ENCODE measurements at places on chromosomes 2 and 18. TPM values are rescaled to one million over a fixed set of nuclear protein-coding genes. Genes with fewer than 3 reads are reported as not detected.

OXER1 gene
- total RNA-seq: 1.3 TPM

CAPN13 gene
- not detected for total RNA-seq

POTEC gene
- total RNA-seq: not detected

PTPRN gene
- 4.6 TPM for total RNA-seq

- peak overlapping the region; percentile 100 for H3K27ac ChIP-seq
- no peaks in the 10 kb centered on the region for H3K27me3 ChIP-seq
- no peaks in the 10 kb centered on the region for H3K36me3 ChIP-seq
- peak; percentile 64 for DNase-seq
- H3K4me1 ChIP-seq: peaks cover 23% of the 10 kb centered on the region
These were observed 3.5 kb downstream of the RHOB start for GRCh38 chr2:20450201-20450999.

DNA sequence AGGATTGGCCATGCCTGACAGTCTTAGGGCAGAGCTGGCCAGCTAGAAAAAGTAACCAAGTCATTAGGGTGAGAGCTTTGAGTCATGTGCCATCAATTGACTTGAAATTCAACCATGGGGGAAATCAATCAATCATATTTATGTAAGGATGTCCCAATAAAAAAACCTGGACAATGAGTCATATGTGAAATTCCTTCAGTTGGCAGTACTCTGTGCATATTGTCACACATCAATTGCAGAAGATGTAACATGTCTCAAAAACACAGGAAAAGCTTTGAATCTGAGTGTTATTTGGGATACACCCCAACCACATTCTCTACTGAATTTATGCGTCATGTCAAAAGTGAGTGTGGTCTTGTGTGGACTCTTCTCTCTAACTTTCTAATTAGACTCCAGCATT is 1004.1 kb upstream of the NRXN1 start:
- no peaks in the 10 kb centered on the region for H3K36me3 ChIP-seq
- no peak for DNase-seq
- no peaks in the 10 kb centered on the region for H3K27me3 ChIP-seq
- H3K27ac ChIP-seq: no peak overlapping the region

DNA sequence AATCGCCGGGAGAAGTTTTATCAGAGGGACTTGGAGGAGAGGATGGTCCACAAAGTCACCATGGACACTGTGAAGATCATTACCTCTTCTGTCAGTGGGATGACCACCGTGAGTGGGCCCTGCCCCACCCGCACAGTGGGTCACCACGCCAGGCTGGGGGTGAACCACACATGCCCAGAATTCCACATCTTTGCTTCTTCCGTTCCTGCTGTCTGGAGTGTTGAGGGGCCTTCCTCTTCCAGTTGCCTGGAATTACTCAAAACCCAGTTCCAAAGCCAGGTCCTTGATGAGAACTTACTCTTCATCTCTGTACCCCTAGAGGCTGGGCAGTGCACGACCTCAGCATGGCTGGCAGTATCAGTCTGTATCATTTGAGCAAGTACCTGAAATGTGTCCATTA is 22.1 kb downstream of the MROH2A start:
- H3K4me3 ChIP-seq: no peak overlapping the region
- H3K27ac ChIP-seq: peak overlapping the region; percentile 12
- DNase-seq: no peak
- H3K4me1 ChIP-seq: peaks cover 6% of the 10 kb centered on the region

- peak; percentile 94 for DNase-seq
- H3K36me3 ChIP-seq: no peaks in the 10 kb centered on the region
- no peak overlapping the region for H3K4me3 ChIP-seq
- peak overlapping the region; percentile 88 for H3K27ac ChIP-seq
- H3K4me1 ChIP-seq: peaks cover 66% of the 10 kb centered on the region
These were observed 93.9 kb downstream of the ACKR3 start for GRCh38 chr2:236663287-236664101.

DNA sequence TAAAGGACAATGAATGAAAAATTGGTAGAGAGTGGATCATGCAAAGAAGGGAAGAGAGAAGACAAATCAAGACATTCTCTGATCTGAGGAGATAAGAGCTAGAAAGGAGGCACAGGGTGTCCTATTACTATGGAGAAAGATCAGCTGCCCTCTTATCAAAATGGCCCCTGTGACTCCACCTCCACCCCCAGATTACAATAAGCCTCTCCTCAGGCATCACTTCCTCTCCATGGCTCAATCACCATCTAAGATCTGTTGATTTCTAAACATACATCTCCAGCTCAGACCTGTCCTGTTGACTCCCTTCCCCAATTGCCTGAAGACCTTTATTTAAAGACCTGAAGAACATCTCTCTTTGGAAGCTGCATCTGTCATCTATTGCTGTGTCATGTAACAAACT is 43.2 kb downstream of the SP100 start:
- no peaks in the 10 kb centered on the region for H3K4me1 ChIP-seq
- H3K4me3 ChIP-seq: no peak overlapping the region
- H3K36me3 ChIP-seq: peaks cover 22% of the 10 kb centered on the region
- no peak overlapping the region for H3K27ac ChIP-seq

DNA sequence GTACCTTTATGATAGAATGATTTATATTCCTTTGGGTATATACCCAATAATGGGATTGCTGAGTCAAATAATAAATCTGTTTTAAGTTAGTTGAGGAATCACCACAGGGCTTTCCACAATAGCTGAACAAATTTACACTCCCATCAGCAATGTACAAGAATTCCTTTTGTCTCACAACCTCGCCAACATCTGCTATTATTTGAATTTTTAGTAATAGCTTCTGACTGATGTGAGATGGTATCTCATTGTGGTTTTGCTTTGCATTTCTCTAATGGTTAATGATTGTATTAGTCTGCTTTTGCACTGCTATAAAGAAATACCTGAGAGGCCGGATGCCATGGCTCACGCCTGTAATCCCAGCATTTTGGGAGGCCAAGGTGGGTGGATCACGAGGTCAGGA is 1387.6 kb upstream of the ACVR2A start:
- no peaks in the 10 kb centered on the region for H3K36me3 ChIP-seq
- DNase-seq: no peak
- no peak overlapping the region for H3K4me3 ChIP-seq

GRCh38 chr2:133658020-133658903 is 90.0 kb upstream of the NCKAP5 start:
- H3K4me3 ChIP-seq: no peak overlapping the region
- no peak overlapping the region for H3K27ac ChIP-seq
- DNase-seq: no peak
- H3K4me1 ChIP-seq: no peaks in the 10 kb centered on the region
- no peaks in the 10 kb centered on the region for H3K27me3 ChIP-seq

DNA sequence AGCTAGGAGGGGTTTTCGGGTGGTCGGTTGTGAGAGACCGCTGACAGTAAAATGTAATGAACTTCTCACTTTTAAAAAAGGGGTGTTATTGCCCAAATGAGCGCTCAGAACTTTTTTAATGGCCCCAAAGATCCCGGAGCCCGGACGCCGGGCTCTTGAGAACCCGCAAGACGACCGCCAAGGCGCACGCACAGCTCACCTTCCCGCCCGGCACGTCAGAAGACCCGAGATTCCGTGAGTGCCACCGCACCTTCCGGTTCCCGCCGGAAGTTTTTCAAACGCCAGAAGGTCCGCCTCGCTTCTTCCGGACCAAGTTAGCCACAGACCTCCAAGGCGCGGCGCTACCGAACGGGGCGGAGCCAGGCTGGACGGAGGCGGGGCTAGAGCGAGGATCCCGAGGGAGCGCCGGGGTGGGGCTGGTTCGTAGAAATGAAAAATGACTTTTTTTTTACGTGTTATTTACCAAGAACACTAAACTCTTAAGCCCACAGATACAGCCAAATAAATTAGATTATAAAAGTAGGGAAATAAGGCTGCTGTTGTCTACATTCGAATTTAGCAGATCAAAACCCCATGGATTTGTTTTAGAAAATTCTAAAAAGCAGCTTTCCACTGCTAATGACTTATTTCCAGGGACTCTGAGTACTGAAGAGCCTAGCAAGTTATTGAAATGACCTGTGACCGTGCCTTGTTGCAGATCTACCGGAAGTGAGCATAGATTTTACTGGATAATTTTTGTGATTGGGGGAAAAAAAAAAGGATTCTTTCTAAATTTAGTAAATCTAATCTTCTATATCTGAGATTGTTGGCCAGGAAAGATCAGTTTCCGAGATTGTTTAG is at the start of gene SRBD1:
SRBD1 (minus strand) TSS at position 248 of the 840 bp plus-strand sequence. CDS start 5,826 bp downstream, outside the sequence.
- DNase-seq: peak; percentile 94
- no peaks in the 10 kb centered on the region for H3K36me3 ChIP-seq
- peak within 1 kb of the TSS; percentile 37 for H3K4me3 ChIP-seq
- peaks cover 22% of the 10 kb centered on the region for H3K4me1 ChIP-seq
- no peaks in the 10 kb centered on the region for H3K27me3 ChIP-seq
- peak within 1 kb of the TSS; percentile 83 for H3K27ac ChIP-seq

All from thyroid gland (tissue), 4 donors.